A549 treated with RU486 at 1 μM for 4 hours (cell line): ENCODE measurements at places on chromosomes 16 and 17. TPM values are rescaled to one million over a fixed set of nuclear protein-coding genes. Genes with fewer than 3 reads are reported as not detected.

CTRB2 gene
- not detected in 5 replicates for total RNA-seq

WDR45B gene
- 90.6 to 100 TPM (median 95.7 TPM) in 5 replicates for total RNA-seq

HCRT gene
- 0.34 TPM in 1 of 5 replicates, not detected in the others for total RNA-seq

NHLRC4 gene
- 0.11 to 0.39 TPM (median 0.21 TPM) in 5 replicates for total RNA-seq

KCNJ18 gene
- total RNA-seq: 0.05 TPM in 1 of 5 replicates, not detected in the others

TERB1 gene
- total RNA-seq: not detected in 5 replicates

NGFR gene
- total RNA-seq: 0.49 to 0.80 TPM (median 0.67 TPM) in 5 replicates

MYL4 gene
- 0.17 TPM in 1 of 5 replicates, not detected in the others for total RNA-seq
